ENCODE measurements at places on chromosomes 7 and 10.
A peak's percentile ranks its signal among the peaks of the same experiment; 100 is the strongest.

DNA sequence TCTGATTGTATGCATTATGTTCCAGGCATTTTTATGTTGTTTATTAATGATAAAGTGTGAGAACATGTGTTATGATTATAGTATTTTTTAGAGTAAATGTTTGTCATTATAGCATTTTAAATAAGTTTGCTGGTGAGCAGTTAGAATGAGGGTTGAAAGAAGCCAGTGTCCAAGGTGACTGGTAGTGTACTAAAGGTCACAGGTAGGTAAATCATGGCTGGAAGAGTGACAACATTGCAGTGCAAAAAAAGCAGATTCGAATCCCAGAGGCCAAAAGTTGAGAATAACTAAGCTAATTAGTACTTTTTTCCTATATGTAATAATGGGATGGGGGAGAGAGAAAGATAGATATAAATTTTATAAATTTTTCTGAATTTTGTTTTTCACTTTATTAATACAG lies 44.0 kb downstream of the RSBN1L start:
- no peak for DNase-seq

GRCh38 chr7:130009848-130010688 lies 41.1 kb downstream of the ZC3HC1 start:
- DNase-seq = peak; percentile 23

DNA sequence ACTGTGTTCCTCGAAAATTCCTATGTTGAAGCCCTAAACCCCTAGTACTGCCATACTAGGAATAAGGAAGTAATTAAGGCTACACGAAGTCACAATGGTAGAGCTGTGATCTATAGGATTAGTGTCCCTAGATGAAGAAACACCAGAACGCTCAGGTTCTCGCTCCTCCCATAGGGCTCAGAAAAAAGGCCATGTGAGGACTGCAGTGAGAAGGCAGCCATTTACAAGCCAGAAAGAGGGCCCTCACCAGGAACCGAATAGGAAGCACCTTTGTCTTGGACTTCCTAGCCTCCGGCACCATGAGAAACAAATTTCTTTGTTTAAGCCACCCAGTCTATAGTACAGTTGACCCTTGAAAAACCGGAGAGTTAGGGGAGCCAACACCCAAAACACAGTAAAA lies 46.2 kb downstream of the CACUL1 start:
- DNase-seq = no peak

GRCh38 chr10:62113680-62114079 lies 155.0 kb downstream of the RTKN2 start:
- DNase-seq = peak; percentile 59

GRCh38 chr10:23556727-23557440 lies 118.0 kb downstream of the OTUD1 start:
- DNase-seq = peak; percentile 21

DNA sequence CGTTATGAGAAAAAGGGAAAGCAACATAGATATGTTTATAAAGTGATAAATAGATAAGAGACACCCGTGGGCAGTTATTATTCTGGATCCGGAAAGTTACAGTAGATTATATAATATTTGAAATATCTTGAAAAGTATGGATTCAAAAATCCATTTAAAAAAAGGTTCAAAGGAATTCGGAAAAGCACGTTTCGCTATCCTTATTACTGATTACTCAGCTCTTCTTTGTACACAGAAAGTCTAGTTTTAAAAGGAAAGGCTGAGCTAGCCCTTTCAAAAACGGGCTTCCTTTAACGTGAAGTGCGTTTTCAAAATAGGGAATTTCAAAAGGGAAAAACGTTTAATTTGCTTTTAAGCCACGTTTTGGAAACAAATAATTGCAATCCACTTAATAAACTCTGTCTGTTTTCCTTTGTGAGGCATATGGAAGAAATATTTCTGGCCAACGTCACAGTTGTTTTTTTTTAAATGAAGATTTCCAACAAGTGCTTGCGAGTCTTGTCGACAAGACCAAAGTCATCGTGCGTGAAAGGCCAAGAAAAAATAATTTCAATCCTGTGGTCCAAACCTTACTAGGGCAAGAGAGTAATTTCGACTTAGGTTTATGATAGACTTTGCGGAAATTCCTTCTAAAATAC lies 2.2 kb upstream of the SKIDA1 start:
- no peak for DNase-seq

- DNase-seq = no peak
Observed at GRCh38 chr7:152443586-152443985, 7.8 kb upstream of the KMT2C start.

- DNase-seq = no peak
Observed at GRCh38 chr7:51013861-51014511, 231.3 kb upstream of the GRB10 start.

DNA sequence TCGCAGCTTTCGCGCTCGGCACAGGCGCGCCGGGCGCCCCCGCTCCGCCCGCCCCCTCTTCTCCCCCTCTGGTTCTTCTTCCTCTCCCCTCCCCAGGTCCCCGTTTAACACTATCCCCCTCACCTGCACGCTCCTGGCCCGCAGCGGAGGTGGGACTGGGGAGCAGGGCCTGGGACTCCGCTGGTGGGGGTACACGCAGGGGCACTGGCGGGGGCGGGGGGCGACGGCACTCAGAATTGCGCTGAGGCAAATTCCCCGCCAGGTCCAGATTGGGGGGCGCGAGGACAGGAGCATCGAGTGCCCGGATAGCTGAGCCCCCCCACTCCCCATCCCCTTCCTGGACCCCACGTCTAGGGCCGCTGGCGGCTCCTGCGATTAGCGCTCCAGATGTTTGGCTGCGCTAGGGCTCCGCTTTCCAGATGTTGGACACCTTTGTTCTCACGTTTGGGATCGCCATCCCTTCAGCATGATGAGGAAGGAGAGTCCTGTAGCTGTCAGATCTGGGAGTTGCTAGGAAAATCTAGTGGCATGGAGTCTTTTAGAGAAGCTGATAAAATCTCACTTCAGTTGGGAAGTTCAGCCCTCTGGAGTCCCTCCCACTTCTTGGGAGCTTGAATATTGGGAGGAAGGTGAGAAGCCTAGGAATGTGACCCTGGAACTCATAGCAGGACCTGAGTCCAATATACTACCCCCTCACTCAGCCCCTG lies 31.4 kb upstream of the PAX2 start:
- DNase-seq = no peak

GRCh38 chr7:30708983-30709382 lies 26.7 kb upstream of the CRHR2 start:
- no peak for DNase-seq

DNA sequence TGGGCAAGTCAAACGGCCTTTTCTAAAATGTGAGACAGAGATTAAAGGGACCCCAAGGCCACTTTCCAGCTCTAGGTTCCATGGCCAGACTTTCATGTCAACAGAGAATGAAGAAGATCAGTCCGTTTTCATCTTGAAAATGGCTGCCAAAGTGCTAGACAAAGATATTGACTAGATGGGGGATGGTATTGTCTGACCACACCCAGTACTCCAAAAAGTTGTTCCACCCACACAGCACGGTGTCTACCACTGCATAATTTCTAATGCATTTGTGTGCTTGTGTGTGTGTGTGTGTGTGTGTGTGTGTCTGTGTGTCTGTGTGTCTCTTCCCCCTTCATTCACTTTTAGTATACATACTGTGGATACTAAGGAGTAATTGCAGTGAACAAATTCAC lies 1.3 kb downstream of the COL1A2 start:
- DNase-seq = no peak

GRCh38 chr7:39560408-39560807 lies 5.8 kb upstream of the YAE1 start:
- no peak for DNase-seq

- no peak for DNase-seq
Observed at GRCh38 chr10:44297963-44298362, 86.9 kb downstream of the CXCL12 start.

DNA sequence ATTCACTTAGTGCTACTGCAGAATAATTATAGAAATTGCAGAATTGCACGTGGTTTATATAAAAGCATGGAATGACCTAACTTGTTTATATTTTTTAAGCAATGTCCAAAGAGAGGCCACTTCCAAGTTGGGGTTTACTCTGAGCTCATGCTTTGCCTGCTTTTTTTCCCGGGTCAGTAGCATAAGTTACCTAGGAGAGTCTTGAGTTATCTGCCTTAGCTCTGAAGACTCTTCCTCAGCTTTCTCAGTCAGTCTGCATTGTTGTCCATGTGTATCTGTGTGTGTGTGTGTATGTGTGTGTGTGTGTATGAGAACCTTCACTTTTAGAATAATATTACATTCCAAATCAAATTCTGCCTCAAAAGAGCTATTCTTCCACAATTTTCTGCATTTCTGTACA lies 239.5 kb upstream of the TCF7L2 start:
- no peak for DNase-seq

DNA sequence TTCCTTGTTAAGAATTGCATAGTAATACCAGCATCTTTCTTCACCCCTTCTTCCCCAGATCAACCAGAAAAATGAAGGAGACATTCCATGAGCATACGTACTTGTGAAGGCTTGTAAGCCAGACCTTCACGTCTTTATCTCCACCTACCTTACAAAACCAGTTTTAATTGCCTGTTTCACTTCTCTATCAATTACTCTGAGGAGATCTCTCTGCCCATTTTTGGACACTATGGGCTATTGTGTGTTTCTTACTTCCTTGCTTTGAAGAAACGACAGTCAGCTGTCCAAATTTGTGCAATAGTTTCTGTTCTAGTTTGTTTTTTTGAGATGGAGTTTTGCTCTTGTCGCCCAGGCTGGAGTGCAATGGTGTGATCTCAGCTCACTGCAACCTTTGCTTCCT lies 349.7 kb upstream of the MBL2 start:
- no peak for DNase-seq

DNA sequence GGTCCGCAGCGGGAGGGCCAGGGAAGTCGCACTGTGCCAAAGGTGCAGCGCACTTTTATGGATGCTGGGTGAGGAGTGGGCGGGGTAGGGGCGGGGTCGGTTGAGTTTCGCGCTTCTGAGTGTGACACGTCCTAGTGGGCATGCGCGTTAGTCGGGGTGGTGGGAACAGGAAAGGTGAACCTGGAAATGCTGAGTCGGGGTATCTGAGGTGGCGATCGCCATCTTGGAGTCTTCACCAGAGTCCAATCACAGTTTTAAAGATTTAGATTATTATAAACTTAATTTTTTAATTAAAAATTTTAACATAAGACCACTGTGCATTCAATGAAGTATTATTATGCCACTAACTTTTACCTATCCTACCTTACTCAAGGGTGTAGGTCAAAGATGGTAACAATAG lies 45.7 kb downstream of the ZNF138 start:
- no peak for DNase-seq

DNA sequence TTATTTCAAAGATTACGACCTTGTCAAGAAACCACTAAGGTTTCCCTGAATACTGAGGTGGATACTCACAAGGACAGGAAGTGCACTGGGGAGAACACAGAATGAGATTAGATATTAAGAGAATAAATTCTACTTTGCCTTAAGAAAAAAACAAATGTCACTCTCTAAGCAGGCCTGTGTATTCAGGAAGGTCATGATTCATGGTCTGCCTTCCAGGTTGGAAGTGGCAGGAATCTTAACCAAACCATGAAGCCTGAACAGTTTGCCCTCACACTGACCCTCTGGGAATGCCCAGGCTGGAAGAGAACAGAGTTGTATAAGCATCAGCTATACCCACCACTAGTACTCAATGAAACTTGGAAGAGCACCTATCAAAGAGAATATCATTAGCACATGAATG lies 227.6 kb downstream of the DGKI start:
- DNase-seq = no peak

DNA sequence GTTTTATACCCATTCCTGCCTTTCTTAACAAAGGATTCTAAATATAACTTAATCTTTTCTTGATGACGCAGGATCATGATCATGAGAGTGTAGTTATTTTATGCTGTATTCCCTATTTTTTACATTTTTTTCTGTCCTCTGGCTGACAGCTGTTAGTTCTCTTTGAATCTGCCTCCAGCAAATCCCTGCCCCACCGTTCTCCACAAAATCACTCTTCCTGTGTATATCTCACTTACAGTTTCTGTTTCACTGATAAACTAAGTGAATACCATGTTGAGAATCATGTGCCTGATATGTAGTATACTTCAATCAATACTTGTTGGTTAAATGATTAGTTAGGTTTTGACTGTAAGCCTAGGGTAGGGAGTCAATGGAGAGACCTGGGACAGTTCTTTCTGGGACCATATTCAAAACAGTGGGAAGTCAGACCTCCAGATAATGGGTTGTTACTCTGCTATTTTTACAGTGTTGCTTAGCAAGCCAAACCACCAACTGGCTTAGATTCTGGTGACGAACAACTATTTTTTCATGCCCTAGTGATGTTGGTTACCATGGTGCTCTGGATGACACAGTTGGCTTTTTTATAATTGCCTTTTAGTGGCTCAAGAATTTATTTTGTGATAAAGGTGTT lies 12.8 kb downstream of the CNNM1 start:
- no peak for DNase-seq

DNA sequence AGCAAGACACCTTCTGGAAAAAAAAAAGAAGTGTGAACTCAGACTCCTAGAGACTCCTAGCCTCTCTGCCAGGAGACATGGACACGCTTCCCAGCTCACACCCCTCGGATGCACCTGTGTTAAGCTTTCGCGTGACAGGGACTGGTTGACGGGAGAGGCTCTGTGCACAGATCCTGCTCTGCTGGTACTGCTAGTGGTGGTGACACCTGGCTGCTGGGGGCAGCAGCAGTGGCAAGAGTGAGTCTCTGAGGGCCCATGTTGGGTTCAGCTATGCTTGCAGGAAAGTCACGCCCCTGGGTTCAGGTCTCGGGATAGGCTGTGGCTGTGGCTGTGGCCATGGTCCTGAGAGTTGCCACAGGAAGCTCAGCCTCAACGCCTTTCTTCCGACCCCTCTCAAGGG lies 81.1 kb downstream of the XRCC2 start:
- no peak for DNase-seq

- no peak for DNase-seq
Observed at GRCh38 chr7:45098983-45099839, 10.4 kb upstream of the NACAD start.

GRCh38 chr7:131786204-131786603 lies 229.8 kb upstream of the PODXL start:
- no peak for DNase-seq

GRCh38 chr7:4066206-4066605 lies 615.9 kb upstream of the FOXK1 start:
- no peak for DNase-seq

- DNase-seq = no peak
Observed at GRCh38 chr10:44752451-44753441, 158.4 kb upstream of the TMEM72 start.

- DNase-seq = peak; percentile 3
Observed at GRCh38 chr10:89165923-89166322, 41.2 kb downstream of the CH25H start.

Data from activated CD4-positive, alpha-beta T cell treated with anti-CD3 and anti-CD28 coated beads, Interleukin-2, Interleukin-6, amounts not matched to agents 100 ng/mL and 50 ng/mL, durations not matched to agents 16 hours and 8 hours (primary cell).